Midbrain (tissue), 1 donor: ENCODE measurements at places on chromosomes 2 and 18.
A peak's percentile ranks its signal among the peaks of the same experiment; 100 is the strongest.

- peak; percentile 24 for DNase-seq
These were observed 64.3 kb downstream of the BABAM2 start for GRCh38 chr2:27954771-27955383.

GRCh38 chr2:160247296-160248035 lies 47.4 kb upstream of the ITGB6 start:
- no peak for DNase-seq

DNA sequence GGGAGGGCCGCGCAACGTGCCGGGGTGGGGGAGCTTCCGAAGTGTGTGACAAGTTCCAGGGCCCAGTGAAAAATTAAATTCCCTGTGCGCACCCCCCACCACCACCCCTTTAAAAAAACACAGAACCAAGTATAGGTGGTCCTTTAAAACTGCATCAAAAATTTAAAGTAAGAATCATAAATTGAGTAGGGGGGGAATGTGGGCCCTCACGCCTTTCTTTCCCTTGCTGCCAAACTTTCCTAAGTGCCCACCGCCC lies 2.5 kb downstream of the BCL11A start:
- no peak for DNase-seq

DNA sequence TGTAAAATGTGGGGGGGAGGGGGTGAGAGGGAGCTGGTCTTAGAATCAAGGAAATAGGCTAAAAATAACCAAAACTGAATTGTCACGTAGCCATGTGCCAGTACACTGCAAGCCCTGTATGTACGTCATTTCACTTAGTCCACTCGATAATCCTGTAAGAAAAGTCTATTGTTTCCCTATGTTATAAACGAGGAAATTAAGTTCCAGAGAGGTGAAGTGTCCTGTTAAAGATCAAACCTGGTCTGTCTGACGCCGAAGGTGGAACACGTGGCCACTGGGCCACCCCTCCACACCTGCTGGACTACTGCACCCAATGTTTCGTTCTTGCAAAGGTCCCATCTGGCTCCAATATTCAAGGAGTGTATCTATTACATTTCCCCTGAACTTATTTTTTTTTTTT lies 29.6 kb downstream of the TFCP2L1 start:
- DNase-seq: no peak

DNA sequence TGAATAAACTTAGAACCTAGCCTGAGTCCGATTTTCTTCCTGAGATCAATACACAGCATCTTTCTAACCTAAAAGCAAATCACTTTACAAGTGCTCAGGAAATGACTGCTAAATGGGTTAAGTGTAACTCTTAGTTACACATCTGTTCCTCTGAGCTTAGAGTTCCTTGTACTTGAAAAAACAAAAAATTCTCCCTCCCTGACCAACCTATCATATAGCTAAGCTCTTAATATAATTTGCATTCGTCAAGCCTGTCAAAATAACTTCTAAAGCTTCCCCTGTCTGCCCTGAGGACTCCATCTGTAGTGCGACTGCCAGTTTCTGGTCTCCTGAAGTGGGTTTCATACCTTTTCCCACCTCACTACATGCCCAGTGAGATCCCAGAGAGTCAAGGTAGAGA lies 190.4 kb downstream of the NCK2 start:
- DNase-seq: no peak

DNA sequence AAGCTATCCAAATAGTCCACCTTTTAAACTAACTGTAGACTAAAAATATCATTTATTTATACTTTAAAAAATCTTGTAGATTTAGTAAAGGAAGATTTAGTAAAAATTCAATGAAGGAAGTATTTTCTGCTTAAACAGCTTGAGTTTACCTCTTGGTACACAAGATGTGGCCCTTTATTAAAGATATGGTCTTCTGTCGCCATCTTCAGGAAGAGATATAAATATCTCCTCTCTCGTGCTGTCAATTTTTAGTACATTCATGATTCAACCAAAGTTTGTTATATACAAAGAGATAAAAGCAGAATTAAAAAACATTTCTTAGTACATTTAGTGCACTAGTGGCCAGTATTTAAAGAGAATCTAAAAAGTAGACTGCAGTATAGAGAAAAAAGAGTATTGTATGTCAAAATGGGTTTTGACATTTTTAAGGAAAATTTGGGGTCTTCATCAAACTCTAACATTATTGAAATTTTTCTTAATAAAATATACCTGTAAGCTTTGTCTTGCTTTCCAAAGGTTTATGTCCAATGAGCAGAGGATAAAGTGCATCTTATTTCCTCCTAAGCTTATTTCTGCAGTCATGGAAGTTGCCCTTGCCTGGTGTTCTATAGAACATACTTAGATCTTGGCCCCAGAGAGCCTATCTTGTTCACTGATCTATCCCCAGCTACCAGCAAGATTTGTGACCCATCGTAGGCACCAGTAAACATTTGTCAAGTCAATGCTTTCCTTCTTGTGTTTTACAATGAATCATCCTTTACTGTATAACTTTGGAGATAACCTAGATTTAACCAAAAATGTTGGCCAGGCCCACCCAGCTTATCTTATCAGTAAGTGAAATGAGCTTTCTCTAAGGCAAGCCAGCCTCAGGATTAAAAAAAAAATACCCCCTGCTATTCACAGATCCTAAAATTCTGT lies 18.5 kb upstream of the EML6 start:
- DNase-seq: peak; percentile 80

GRCh38 chr2:3034856-3035255 lies 342.8 kb downstream of the EIPR1 start:
- DNase-seq: no peak

- DNase-seq: no peak
These were observed 637.3 kb downstream of the ERBB4 start for GRCh38 chr2:211901226-211901846.

- no peak for DNase-seq
These were observed 28.3 kb downstream of the GATA6 start for GRCh38 chr18:22197668-22198067.

DNA sequence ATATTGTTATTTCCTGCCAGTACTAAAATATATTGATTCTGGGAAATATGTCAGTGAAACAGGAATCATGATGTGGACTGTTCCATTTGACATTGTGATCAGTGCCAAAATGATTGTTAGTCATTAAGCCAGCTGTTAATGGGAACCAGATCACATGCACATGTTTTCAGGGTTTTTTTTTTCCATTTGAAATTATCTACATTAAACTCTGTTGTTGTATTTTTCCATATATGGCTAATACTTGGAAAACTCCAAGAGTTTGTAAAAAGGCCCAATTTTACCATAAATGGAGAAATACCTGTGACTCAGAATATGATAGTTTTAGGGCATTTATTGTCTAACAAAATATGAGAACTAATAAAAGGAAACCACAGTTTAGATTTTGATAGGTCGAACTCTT lies 13.4 kb downstream of the ITGAV start:
- DNase-seq: no peak

DNA sequence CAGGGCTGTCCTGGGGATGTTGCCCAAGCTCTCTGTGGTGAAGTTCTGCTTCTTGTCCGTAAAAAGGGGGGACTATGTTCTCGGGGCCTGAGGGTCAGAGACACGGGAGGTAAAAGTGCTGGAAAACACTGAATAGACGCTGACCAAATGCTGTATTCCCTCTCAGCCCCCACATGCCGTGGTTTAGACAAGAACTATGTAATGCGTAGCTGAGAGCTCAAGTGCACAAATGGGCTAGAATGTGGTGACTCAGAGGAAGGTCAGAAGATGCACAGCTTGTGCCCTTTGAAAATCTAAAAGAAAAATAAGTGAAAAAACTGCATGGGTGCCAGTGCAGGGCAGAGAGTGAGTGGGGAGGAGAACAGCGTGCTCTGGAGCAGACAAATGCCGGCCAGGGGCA lies 80.3 kb upstream of the MAP4K4 start:
- DNase-seq: no peak

GRCh38 chr2:199804831-199805230 lies 46.2 kb downstream of the FTCDNL1 start:
- DNase-seq: no peak

GRCh38 chr2:77459840-77460239 lies 62.3 kb downstream of the LRRTM4 start:
- no peak for DNase-seq

DNA sequence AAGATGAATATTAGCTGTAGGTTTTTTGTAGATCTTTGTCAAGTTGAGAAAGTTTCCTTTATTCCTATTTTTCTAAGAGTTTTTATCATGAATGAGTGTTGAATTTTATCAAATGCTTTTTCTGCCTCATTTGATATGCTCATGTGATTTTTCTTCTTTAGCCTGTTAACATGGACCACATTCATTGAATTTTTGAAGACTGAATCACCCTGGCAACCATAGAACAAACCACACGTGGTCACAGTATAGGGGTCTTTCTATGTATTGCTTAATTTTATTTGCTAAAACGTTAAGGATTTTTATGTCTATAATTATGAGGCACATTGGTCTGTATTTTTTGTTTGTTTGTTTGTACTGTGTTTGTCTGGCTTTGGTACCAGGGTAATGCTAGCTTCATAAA lies 201.7 kb upstream of the CWC22 start:
- no peak for DNase-seq

GRCh38 chr18:46754661-46755292 lies 2.1 kb downstream of the ST8SIA5 start:
- no peak for DNase-seq

DNA sequence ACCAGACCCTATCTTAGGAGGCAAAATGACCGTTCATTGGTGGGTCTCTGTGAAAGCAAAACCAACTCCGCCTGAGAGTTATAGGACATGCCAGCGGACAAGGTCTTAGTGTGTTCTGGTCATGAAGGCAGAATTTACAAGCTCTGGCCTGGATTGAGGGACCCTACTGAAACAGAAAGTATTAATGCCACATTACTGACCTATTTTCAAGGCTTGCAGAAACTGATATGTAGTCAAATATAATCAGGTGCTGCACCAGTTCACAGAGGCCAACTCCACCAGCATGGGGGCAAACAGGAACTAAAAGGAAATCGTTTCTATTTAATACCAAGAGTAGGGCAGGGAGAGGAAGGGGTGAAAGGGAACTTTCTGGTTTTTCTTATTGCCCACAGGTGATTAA lies 19.7 kb downstream of the TYMS start:
- no peak for DNase-seq

DNA sequence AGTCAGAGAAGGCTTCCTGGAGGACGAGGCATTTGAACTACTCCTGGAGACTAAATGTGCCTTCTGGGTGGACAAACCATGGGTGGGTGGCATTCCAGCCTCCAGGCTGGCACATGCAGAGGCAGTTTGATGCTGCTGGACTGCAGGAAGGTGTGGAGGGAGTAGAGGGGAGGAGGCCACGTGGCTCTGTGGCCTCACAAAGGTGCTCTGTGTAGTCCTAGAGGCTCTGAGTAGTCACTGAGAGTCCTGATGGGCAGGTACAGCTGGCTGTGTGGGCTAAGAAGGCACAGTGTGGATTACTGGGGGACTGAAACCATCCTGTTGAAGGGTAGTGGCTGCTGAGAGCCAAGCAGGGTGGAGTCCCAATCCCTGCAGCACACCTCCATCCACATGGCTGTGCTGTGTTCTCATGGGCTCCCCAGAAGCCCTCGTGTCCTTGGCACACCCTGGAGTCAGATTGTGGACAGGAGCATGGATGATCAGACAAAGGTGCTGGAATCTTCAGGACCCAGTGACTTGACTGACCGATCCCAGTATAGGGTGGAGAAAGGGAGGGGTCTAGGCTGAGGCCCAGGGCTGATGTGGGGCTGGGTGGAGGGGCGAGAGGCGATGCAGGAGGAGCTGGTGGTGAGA lies 87.4 kb upstream of the HS6ST1 start:
- DNase-seq: no peak

- no peak for DNase-seq
These were observed 267.9 kb downstream of the SOX11 start for GRCh38 chr2:5959836-5960820.

- peak; percentile 40 for DNase-seq
These were observed 752 bp downstream of the MGAT4A start for GRCh38 chr2:98730053-98730706.

DNA sequence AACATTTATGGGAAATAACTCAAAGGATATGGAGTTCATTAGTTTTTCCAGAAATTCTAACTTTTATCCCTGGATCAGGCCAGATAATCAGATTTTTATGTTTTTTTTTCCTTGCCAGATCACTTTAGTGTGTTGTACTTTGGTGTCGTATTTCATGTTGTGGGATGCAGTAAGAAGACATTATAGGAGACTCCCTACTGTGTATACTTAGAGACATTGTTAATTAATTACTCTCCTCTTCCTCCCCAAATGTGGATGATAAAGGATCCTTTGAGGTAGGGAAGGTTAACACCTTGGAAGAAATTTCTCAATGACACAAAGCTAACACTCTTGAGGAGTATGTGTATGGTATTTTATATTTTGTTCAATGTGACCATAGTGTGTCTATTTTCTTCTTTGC lies 120.5 kb downstream of the LYPD6B start:
- DNase-seq: no peak

GRCh38 chr18:24200494-24201290 lies 61.8 kb downstream of the CABYR start:
- DNase-seq: peak; percentile 76

DNA sequence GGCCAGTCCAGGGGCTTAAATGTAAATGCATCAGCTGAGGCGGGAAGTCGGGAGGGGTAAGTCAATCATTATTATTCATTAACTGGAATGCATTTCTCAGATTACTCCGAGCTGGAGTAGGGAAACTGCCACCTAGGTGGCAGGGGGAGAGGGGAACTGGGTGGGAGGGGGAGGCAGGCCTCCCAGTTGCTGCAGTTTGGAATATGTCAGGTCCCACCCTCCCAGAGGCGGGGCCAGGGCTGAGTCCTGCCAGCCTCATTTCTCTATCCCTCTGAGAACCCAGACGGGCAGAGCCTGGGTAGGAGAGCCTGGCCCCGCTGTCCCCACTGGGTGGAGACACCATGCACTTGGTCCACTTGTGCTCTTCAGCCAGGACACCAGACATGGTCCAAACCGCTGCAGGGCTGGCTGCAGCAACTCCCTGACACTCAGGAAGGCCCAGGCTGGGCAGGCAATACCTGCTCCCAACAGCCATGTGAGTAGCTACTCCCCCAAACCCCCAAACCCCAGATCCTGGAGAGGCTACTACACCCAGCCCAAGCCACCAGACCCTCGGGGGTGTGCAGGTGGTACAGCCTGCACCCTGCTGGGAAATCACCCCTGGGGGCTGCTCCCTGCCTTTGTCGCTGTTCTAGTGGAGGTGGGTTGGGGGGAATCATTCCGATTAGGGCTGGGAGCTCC lies at the start of gene GPBAR1:
GPBAR1 (plus strand) TSS at position 274 of the 681 bp plus-strand sequence. CDS start 1,710 bp downstream, outside the sequence.
- DNase-seq: no peak
